Sciatic nerve (tissue), 2 donors: ENCODE measurements at places on chromosomes 6 and 20. TPM values are rescaled to one million over a fixed set of nuclear protein-coding genes. Genes with fewer than 3 reads are reported as not detected.

DNA sequence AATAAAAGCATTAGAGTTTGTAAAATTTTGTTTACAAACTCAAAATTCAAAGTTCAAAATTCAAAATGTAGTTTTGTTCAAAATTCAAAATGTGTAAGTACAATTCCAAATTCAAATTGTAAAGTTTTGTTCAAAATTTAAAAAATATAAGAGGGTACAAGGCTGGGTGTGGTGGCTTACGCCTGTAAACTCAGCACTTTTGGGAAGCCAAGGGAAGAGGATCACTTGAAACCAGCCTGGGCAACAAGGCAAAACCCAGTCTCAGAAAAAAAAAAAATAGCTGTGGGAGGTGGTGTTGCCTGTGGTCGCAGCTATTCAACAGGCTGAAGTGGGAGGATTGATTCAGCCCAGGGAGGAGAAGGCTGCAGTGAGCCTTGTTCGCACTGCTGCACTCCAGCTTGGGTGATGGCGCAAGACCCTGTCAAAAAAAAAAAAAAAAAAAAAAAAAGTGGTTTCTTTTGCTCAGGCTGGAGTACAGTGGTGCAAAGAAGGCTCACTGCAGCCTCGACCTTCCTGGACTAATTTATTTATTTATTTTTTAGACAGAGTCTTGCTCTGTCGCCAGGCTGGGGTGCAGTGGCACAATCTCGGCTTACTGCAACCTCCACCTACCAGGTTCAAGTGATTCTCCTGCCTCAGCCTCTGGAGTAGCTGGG, 5.4 kb upstream of the ZBTB12 start:
- no peak for DNase-seq

DNA sequence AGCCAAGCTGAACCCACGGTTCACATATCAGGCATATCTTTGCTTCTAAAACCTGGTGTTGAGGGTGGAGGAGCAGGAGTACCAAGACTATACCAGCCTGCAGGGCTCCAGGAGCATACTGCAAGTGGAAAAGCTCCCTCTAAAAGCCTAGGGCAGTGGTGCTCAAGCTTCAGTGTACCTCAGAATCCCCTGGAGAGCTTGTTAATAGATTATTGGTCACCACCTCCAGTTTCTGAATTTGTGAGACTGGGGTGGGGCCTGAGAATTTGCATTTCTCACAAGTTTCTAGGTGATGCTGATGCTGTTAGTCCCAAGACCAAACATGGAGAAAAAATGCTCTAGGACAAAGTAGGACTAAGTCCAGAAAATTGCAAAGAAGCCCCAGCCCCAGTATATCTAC, 65.4 kb downstream of the FILIP1 start:
- DNase-seq: no peak

DNA sequence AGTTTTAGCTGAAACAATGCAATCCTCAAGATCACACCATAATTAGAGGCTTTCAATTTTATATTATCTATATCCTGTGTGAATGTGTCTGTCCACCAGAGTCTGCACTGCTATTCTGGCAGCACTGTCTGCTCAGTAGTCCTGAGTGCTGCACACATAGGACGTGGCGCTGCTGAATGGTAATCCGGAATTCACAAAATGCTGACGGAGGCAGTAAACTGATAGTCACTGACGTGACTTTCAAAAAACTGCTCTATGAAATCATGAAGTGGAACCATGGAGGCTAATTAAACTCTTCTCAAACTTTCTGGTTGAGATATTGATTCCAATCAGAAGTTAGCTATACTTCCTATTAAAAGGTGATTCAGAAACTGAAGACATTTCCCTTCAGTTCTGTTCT, 190.8 kb upstream of the NOX3 start:
- no peak for DNase-seq

GRCh38 chr6:118648866-118649554, 2.4 kb downstream of the CEP85L start:
- DNase-seq: no peak

GRCh38 chr6:26387565-26387964, 4.7 kb downstream of the BTN2A2 start:
- DNase-seq: no peak

DNA sequence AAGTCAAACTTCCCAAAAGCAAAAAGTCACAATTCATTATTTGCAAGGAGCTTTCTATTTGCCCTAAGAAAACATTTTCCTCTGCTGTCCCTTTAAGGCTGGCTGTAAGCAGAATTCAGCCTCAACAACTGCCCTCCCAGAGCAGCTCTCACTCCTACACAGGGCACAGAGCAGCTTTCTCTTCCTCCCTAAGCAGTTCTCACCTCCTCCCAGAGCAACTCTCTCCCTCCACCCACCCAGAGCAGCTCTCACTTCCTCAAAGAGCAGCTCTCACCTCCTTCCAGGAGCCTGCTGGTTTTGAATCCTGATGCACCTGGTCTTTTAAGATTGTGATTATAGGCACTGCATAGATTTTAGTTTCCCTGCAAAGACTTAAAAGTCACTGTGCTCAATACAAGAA, 120.6 kb upstream of the TMEM181 start:
- DNase-seq: no peak

DNA sequence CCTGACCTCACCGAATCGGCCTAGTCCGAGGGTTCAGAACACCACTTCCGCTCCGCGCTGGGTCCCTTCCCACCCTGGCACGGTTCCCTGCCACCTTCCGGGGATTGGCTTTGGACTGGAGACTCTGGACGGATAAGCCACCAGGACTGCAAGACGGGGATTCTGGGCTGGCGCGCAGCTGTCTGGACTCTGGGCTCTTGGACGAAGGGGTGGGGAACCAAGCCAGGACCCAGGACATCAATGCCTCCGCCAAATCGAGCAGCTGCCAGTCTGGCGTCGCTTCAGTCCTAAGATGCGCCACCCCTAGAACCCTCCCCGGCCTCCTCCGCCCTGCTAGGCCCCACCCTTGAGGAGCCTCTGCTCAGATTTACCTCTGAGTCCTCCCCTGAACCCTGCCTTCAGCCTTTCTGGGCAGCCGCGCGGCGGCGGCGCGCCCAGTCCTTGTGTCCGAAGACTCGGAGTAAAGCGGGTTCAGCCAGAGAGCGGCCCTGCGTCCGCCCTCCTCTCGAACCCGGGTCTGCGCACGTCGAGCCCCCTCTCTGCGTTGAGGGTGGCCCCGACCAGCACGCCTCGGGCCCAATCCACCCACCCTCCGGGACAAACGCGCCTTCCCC, 1.2 kb downstream of the KCNK17 start:
- no peak for DNase-seq

- DNase-seq: no peak
Observed at GRCh38 chr6:35152067-35152707, 11.0 kb upstream of the TCP11 start.

- DNase-seq: no peak
Observed at GRCh38 chr20:50283922-50284810, 93.5 kb downstream of the CEBPB start.

DNA sequence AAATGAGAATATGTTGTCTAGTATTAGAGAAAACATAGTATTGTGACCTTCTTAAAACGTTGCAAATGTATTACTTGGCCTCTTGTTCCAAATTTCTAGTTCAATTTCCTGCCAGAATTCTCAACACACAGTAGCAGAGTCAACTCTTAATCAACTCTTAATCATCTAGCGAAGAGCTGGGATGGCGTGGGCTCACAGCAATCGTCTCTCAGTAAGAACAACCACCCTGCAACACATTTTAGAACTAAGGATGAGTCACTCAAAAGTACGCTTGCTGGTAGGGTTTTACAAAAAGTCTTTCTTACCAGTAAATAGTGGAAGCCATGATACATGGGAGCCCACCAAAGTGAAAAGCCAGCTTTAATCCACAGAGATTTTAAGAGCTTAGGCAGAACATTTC, 24.6 kb downstream of the GPR6 start:
- DNase-seq: no peak

GRCh38 chr6:36752886-36753506, 55.4 kb downstream of the RAB44 start:
- no peak for DNase-seq

GRCh38 chr20:23488996-23489395, 1.9 kb upstream of the CST8 start:
- DNase-seq: no peak

DNA sequence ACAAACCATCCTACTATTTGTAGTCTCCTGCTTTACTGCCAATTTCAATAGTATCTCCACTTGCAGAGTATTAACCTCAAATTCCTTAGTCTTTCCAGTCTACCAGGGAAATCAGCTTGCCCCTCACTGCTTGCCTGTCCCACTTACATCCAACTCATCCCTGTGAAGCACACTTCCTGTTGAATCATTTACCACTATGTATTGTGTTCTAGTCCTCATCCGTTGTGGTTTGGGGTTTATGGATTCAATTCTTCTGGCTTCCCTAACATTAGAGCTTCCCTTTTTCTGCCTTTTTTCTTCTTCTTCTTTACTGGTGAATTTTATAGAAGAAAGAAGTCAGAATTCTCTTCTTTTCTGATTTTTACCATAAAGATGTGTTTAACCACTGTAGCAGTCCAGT, 5.1 kb upstream of the TXLNB start:
- no peak for DNase-seq

The FRMD1 gene
- 25.5 TPM for total RNA-seq

The GABRR1 gene
- 0.27 TPM for total RNA-seq

The BICRAL gene
- total RNA-seq: 27.7 TPM

The SLC13A3 gene
- total RNA-seq: 21.0 TPM

The LAMA4 gene
- 332 TPM for total RNA-seq

The PPIL6 gene
- total RNA-seq: 7.1 TPM
